ENCODE measurements at places on chromosomes 4 and X. TPM values are rescaled to one million over a fixed set of nuclear protein-coding genes. Genes with fewer than 3 reads are reported as not detected.

DNA sequence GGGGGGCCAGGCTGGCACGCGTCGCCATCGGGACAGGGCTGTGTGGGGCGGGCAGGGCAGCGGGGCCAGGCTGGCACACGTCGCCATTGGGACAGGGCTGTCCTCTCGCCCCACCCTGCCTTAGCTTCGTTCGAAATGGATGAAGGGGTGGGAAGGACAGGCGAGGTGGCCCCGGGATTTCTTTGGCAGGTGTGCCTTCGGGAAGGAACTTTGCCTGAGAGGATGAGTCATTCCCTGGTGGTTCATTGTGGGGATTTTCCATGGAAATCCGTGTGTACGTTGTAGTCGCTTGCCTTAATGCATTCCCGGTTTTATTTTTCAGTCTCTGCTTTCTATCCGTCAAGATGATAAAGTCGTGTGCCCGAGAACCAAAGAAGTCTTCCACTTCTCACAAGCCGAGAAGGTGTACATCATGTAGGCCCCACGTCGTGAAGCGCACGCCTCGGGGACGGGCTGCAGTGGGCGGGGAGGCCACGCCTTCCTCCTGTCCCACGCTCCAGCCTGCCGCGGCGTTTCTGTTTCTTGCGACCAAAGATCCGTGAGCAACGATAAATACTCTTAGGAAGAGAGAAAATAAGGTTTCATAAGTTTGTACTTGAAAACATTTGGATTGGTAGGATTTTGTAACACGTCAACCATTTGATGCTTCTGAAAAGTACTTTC, 8.1 kb upstream of the UVSSA start:
- no peak for DNase-seq

- DNase-seq = no peak
Measured at GRCh38 chrX:118528071-118528737, 32.6 kb downstream of the DOCK11 start.

DNA sequence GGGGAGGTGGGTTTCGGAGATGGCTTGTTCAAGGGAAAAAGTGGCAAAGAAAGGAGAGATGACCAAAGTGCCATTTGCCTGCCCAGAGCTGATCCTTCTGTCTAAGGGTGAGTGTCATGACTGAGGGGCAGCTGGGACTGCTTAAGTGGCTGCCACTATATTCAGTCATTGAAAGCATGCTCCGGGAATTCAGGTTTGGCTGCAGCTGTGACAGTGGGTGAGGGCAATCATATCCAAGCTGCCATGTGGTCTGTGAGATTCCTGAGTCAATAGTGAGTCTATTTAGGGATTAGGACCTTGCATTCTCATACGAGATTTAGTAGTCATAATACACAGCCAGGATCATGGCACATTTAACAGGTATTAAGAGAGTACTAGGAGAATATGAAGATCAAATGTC, 138.8 kb upstream of the BANK1 start:
- DNase-seq = no peak

GRCh38 chrX:28552322-28552721, 34.9 kb upstream of the IL1RAPL1 start:
- DNase-seq = no peak

The CCKAR gene
- polyA plus RNA-seq = not detected

The SPATA18 gene
- polyA plus RNA-seq = 5.3 TPM

The IL13RA2 gene
- polyA plus RNA-seq = not detected

- no peak for DNase-seq
Measured at GRCh38 chr4:7428261-7429068, 6.3 kb downstream of the PSAPL1 start.

- no peak for DNase-seq
Measured at GRCh38 chr4:55001538-55001937, 123.9 kb downstream of the KDR start.

- DNase-seq = no peak
Measured at GRCh38 chr4:74369855-74370254, 4.9 kb downstream of the EREG start.

The TCEAL5 gene
- not detected for polyA plus RNA-seq

DNA sequence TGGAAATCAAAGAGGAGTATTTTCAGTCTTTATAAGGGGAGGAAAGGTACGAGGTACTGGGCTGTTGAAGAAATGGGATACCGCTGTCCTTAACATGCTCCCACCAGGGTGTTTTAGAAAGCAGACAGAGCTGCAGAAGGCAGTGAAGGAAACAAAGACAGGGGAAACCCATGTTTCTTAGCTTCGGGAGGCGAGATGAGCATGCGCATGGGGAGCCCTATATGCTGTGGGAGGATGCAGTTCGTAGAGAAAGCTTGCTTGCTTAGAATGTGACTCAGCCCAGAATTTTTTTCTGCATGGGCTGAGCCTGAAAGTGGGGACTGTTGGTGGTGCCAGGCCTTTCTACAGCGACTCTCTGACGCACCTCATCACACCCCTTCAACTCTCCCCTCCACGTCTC, 28.8 kb upstream of the SCOC start:
- no peak for DNase-seq

The GPR143 gene
- not detected for polyA plus RNA-seq

GRCh38 chr4:106320235-106320634, 3.9 kb downstream of the AIMP1 start:
- DNase-seq = no peak

DNA sequence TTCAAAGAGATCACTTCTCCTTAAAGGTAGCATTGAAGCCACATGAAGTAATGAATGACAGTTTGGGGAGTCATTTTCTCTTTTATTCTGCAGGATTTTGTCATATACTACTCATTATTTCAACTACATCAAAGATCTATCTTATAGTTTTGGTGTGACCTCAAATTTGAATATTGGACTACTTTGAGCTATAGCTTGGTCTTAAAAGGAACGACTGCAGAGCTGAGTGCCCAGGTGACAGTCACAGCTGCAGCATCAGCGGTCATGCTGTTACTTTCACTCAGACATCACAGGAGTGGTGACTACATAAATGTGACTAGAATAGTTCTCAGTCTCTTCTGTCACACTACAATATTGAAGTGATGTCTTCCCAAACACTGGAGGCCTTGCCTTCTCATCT, 10.7 kb upstream of the SPCS3 start:
- no peak for DNase-seq

The SMIM10L2A gene
- polyA plus RNA-seq = 0.37 TPM

The SYTL5 gene
- 1.1 TPM for polyA plus RNA-seq

GRCh38 chr4:5615496-5616075, 92.8 kb downstream of the EVC2 start:
- DNase-seq = no peak

GRCh38 chrX:67500617-67501016, 43.2 kb upstream of the AR start:
- DNase-seq = no peak

GRCh38 chr4:86356425-86357210, 3.2 kb downstream of the MAPK10 start:
- DNase-seq = no peak

- DNase-seq = no peak
Measured at GRCh38 chr4:128390475-128390996, 102.9 kb upstream of the PGRMC2 start.

DNA sequence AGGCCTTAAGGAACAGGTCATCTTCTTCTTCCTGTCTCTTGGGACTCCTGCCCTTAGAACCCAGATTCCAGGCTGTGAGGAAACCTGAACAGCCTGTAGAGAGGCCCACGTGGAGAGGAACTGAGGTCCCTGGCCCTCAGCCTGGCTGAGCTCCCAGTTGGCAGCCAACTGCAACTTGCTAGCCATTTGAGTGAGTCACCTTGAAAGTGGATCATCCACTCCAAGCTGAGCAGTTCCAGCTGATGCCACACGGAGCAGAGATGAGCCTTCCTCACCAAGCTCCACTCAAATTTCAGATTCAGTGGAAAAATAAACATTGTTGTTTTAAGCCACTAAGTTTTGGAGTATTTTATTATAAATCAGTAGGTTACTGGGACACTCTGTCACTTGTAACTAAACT, 392.5 kb downstream of the BCOR start:
- peak; percentile 52 for DNase-seq

DNA sequence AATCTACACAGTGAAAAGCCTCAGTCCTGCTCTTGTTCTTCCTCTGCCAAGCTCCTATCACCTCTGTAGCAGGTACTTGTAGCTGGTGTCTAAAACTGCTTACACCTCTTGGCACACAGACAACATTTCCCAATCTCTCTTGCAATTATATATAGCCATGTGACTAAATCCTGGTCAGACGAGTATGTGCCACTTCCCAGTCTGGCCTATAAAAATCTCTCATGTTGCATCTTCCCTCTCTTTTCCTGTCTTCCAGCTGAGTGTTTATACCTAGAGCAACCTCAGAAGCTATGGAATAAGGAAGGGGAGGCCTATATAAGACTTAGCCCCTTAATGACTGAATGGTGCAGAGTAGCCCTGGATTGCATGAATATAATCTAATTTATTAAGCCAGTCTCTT, 105.8 kb downstream of the RNF150 start:
- DNase-seq = no peak

DNA sequence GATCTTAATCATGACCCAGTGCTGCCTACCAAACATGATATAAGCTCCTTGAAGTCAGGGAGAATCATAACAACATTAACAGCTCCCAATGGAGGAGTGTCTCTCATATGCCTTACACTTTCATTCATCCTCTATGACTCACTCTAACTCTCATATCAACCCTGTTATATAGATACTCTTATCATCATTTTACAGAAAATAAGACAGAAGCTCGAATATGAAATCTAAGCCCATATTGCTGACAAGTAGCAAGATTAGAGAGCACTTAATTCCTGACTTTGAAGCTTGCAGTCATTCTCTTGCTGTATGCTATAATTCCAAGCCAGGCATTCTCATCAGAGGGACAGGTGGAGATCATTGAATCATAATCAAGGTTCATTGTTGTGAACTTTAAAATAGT, 476.7 kb upstream of the ATOH1 start:
- no peak for DNase-seq

GRCh38 chrX:10603612-10604011, 16.8 kb downstream of the MID1 start:
- DNase-seq = no peak

DNA sequence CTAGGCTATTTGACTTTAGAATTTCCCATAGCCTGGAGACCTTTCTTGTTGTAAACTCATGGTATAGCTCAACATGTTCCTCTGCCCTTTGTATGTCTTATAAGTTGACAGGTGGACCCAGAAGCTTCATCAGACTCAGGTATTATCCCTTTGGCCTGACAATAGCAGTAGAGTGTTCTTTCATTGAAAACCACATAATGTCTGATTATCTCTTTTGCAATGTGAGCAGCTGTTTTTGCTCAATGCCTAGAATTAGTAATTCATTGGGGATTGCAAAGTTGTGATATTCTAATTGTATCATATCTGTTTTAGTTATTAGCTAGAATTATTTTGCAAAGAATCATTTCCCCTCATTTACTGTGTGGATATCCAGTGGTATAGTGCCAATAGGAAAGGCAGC, 27.5 kb downstream of the TBC1D19 start:
- no peak for DNase-seq

The GPR50 gene
- polyA plus RNA-seq = not detected

The REELD1 gene
- not detected for polyA plus RNA-seq

DNA sequence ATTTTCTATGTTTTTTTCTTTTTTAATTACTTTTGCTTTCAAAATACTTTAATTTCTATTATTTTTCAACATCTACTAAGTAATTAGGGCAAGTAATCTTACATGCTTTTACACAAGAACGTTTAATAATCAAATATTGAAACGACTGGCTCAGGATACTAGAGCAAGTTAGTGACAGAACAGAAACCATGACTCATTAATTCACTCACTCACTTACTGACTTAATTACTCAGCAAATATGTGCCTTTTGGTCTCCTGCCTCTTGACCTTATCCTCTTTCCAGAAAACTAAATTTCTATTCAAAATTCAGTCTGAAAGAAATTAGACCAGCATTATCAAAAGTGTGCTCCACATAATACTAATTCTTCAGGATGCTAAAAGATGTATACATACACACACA, 314.9 kb upstream of the TEX13C start:
- no peak for DNase-seq

DNA sequence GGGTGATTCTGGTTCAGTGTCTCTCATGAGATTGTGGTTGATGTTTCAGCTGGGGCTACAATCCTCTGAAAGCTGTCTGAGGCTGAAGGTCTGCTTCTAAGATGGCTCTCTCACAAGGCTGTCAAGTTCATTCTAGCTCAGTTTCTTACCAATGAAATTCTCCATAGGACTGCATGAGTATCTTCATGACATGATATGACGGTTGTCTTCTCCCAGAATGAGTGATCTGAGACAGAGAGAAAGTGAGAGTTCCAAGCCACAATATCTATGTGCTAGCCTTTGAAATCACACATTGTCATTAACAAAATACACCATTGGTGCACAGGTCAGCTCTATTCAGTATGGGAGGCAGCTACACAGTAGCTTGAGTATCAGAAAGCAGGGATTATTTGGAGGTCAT, 27.3 kb downstream of the PITX2 start:
- DNase-seq = no peak

DNA sequence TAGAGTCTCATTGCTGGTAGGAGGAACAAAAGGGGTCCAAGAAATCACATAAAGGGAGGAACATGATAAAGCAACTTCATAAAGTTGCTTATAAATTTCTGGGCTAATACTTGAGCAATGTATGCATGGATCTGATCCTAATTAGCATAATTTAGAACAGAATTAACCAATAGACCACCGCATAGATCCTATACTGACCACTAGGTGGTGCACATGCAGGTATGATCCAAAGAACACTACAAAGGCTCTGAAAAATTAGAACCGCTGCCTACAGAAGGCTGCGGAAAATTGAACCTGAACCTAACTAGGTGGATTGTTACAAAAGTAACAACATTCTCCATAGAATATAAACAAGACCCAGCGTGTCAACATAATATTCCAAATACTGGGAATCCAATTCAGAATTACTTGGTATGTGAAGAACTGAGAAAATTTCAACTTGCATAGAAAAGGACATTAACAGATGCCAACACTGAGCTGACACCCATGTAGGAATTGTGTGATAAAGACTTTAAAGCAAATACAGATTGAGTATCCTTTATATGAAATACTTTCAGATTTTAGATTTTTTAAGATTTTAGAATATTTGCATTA, 23.3 kb downstream of the BRCC3 start:
- no peak for DNase-seq

The SLC26A1 gene
- polyA plus RNA-seq = 0.30 TPM

DNA sequence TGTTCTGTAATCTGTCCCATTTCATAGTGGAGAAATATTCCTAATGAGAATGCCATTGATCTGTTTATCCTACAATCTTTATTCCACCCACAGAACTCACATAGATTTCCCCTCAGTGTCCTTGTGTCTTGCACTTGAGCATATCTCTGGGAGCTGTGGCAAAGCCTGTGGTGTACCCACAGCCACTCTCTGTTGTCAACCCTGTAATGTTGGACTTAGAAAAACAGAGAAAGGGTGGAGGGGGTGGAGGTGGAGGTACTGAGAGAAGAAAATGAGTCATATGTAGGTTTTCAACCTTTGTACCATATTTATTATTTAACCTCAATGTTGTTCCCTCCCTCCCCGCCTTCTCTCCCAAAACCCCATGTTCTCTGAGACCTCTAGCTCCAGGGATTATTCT, 46.9 kb upstream of the TLL1 start:
- DNase-seq = no peak

GRCh38 chr4:156983366-156983765, 11.8 kb upstream of the PDGFC start:
- DNase-seq = peak; percentile 19

The AVPR2 gene
- polyA plus RNA-seq = 0.05 TPM

The VSIG1 gene
- polyA plus RNA-seq = 0.11 TPM

GRCh38 chr4:41305476-41305875, 48.7 kb downstream of the UCHL1 start:
- no peak for DNase-seq

The WFS1 gene
- polyA plus RNA-seq = 14.3 TPM

All from A549 (cell line).